ENCODE measurements at places on chromosomes 1 and 21.
A peak's percentile ranks its signal among the peaks of the same experiment; 100 is the strongest.

DNA sequence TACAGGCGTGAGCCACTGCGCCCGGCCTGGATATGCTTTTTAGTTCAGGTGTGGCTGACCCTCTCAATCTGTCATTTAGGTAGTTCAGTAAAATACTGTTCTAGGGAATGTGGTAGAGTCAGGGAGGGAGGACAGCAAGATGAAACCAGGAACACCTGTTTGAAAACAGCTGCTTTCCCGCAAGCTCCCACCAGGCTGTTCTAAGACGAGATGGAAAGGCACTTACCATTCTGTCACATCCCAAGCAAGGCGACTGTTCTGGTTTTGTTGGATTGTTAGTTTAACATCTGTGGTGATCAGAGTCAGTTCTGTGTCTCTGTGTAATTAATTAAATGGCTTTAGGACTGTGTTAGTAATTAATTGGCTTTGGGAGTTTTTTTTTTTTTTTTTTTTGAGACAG lies 2.9 kb downstream of the CHAF1B start:
- DNase-seq, result no peak

DNA sequence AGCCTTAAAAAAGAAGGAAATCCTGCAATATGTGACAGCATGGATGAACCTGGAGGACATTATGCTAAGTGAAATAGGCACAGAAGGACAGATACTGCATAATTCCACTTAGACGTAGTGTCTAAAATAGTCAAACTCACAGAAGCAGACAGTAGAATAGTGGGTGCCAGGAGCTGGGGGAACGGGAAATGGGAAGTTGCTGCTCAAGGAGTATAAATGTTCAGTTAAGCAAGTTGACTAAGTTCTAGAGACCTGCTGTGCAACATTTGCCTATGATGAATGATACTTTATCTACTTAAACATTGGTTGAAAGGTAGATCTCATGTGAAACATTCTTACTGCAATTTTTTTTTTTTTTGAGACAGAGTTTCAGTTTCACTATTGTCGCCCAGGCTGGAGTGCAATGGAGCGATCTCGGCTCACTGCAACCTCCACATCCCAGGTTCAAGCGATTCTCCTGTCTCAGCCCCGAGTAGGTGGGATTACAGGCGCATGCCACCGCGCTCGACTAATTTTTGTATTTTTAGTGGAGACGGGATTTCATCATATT lies 197.8 kb downstream of the HIVEP3 start:
- DNase-seq, result no peak

DNA sequence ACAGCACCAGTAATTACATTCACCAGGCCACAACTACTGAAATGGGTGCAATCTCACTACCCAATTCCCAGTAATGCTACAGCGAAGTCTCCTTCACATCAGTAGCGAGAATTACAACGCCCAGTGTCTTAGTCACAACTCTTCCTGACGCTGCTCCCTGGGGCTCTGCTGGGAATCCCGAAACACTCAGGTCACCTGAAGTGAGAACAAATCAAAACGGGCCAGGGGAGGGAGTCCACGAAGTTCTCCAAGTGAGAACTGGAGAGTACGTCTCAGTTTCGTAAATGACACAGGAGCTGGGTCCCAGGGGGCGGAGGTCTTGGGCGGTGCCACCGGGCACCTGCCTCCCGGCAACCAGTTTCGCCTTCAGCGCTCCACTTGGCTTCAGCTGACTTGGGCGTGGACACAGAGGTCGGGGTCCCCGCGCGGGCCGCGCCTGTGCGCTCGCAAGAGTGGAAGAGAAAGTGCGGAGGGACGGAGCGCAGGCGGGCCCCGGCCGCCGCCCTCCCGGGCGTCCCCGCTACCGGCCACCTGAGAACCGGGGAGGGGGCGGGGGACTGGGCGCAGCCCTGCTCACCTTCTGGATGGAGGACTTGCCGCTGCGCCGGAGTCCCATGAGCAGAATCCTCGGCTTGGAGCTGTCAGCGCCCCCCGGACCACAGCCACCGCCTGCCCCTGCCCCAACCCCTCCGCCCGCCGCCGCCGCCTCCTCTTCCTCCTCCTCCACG lies 575 bp downstream of the RRAGC start:
- DNase-seq, result peak; percentile 6

GRCh38 chr1:198845851-198846250 lies 207.0 kb downstream of the PTPRC start:
- no peak for DNase-seq

- DNase-seq, result no peak
Measured at GRCh38 chr1:53576866-53577760, 117.9 kb downstream of the DMRTB1 start.

DNA sequence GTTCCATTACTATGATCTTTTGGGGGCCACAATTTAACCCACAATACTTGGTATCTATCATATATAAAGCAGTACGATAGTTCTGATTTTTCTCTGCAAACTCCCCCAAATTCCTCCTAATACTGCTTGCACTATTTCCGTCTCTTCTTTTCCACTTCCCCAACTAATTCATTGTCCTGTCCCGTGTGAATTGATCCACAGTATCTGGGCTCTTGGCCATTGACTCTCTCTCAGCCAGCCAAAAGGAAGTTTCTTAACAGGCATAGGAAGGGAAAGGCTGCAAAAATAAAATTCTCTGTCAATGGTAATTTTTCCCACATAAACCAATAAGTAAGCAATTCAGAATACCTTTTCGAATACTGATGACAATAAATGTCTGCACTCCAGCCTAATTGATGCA lies 91.7 kb upstream of the DSCAM start:
- no peak for DNase-seq

GRCh38 chr1:180842491-180843275 lies 70.0 kb upstream of the KIAA1614 start:
- DNase-seq, result no peak

- DNase-seq, result no peak
Measured at GRCh38 chr1:225767634-225768540, 9.7 kb upstream of the SRP9 start.

DNA sequence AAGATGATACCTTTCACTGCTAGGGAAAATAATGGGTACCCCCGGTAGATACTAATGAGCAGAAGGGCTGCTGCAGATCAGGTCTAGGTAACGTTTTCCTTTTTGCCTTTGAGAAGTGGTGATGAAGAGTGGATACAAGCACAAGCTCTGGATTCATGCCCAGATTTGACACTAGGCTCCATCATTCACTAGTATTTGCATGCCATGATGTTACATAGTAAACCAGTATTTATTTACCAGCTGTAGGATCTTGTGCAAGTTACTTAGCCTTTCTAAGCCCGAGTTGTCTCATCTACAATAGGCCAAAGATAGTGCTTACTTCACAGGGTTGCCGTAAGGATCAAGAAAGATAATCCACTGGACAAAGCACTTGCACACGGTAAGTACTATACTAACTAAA lies 14.2 kb downstream of the PTPN14 start:
- no peak for DNase-seq

GRCh38 chr1:1899967-1900327 lies 9.1 kb upstream of the GNB1 start:
- DNase-seq, result no peak

- DNase-seq, result no peak
Measured at GRCh38 chr21:39386194-39386593, 37.3 kb upstream of the HMGN1 start.

DNA sequence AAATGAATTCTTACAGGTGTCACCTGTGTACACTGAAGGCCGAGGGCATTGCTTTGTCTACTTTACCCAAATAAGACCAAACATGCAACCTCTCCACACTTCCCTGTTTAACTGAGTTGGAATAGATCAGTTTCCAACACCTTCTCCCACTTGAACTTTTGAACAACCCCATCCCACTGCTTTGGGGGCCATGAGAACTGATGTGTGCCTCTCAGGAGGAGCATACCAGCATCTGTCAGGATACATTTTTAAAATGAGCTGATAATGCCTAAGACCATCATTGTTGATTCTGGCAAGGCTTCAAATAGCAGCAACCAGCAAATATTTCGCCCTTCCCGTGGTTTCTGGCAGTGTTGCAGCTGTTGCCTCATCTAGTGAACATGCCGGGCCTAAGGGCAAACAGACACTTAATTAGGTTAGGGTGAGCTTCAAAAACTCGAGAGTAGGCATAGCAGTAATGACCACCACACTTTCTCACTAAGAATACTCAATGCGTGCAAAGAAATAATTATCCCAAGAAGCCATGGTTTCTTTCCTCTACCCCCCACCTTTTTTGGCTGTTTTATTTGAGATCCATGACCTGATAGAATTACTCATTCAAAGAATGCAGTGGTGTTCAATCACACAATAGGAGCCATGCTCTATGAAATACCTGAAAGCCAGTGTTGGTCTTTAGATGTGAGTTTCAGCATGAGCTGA lies 63.7 kb downstream of the MAP10 start:
- no peak for DNase-seq

DNA sequence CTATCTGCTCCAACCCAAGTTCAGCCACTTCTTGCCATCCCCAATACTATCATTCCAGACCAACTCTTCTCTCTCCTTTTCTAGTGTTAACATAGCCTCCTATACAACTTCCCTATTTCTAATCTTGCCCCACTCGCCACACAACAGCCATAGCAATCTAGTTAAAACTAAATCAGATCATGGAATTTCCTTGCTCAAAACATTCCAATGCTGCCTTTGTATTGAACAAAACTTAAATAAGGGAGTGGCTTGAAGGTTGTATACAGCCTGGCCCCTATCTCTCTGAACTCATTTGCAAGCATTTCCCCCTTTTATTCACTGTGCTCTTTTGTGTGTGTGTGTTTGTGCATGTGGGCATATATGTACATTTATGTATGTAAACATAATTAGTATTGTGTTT lies 118.1 kb upstream of the SGIP1 start:
- no peak for DNase-seq

GRCh38 chr1:56512724-56513494 lies 66.5 kb downstream of the PLPP3 start:
- DNase-seq, result no peak

GRCh38 chr1:108045460-108045859 lies 80.5 kb upstream of the VAV3 start:
- DNase-seq, result no peak

GRCh38 chr1:95216292-95216990 lies 17.6 kb upstream of the RWDD3 start:
- no peak for DNase-seq

DNA sequence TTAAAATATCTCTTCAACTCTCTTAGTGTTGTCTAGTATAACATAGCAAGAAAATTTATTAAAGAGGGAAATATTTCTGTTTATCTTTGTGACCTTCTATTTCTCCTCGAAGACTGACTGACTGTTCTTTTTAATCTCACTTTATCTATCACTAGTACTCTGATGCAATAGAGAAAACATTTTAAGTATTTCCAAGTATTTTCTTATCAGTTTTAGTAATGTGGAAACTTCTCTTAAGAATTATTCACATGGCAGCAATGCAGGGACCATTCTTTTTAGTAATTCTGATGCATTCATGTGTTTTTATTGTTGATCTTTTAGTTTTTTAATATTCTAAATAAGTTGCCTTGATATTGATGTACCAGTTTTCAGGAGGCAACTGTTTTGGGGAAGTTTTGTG lies 115.7 kb downstream of the NEK7 start:
- no peak for DNase-seq

GRCh38 chr1:3892748-3893147 lies 7.3 kb downstream of the C1orf174 start:
- no peak for DNase-seq

GRCh38 chr1:182700351-182700709 lies 15.9 kb upstream of the RGS8 start:
- no peak for DNase-seq

DNA sequence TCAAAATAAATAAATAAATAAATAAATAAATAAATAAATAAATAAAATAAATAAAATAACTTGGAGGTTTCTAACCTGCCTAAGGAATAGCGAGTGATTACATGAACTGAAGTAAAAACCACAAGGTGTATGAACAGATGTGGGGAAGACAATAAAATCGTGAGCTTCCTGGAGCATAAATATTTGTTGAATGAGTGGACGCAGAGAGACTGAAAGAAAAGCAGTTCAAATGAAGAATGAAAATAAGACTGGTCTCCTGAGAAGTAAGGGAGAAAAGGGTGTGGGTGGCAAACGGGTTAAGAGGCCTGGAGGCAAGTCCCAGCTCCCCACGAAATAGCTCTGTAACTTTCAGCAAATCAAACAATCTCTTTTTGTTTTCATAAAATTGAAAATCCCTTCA lies 33.6 kb downstream of the CHML start:
- no peak for DNase-seq

GRCh38 chr1:109724933-109725332 lies 12.9 kb downstream of the GSTM5 start:
- DNase-seq, result no peak
